ENCODE measurements at places on chromosomes 13 and 19. TPM values are rescaled to one million over a fixed set of nuclear protein-coding genes. Genes with fewer than 3 reads are reported as not detected.

Gene CD33
- not detected for polyA plus RNA-seq

Gene ZNF729
- polyA plus RNA-seq, result not detected

Gene PLPP2
- polyA plus RNA-seq, result not detected

Gene PLPPR3
- not detected for polyA plus RNA-seq

Gene PRR19
- polyA plus RNA-seq, result 0.48 TPM

Gene ADAMTS10
- polyA plus RNA-seq, result 1.5 TPM

Gene LENG9
- 0.09 TPM for polyA plus RNA-seq

Gene ADGRE3
- not detected for polyA plus RNA-seq

Gene WTIP
- polyA plus RNA-seq, result not detected

Gene ZNF560
- not detected for polyA plus RNA-seq

Gene ZNF256
- polyA plus RNA-seq, result 4.0 TPM

Gene PRR12
- polyA plus RNA-seq, result 0.25 TPM

Gene TEKTIP1
- not detected for polyA plus RNA-seq

Gene ODAD3
- polyA plus RNA-seq, result not detected

Gene SIGLEC5
- polyA plus RNA-seq, result not detected

Gene ZNF835
- 1.9 TPM for polyA plus RNA-seq

Gene URAD
- polyA plus RNA-seq, result not detected

Gene RBM26
- 15.7 TPM for polyA plus RNA-seq

DNA sequence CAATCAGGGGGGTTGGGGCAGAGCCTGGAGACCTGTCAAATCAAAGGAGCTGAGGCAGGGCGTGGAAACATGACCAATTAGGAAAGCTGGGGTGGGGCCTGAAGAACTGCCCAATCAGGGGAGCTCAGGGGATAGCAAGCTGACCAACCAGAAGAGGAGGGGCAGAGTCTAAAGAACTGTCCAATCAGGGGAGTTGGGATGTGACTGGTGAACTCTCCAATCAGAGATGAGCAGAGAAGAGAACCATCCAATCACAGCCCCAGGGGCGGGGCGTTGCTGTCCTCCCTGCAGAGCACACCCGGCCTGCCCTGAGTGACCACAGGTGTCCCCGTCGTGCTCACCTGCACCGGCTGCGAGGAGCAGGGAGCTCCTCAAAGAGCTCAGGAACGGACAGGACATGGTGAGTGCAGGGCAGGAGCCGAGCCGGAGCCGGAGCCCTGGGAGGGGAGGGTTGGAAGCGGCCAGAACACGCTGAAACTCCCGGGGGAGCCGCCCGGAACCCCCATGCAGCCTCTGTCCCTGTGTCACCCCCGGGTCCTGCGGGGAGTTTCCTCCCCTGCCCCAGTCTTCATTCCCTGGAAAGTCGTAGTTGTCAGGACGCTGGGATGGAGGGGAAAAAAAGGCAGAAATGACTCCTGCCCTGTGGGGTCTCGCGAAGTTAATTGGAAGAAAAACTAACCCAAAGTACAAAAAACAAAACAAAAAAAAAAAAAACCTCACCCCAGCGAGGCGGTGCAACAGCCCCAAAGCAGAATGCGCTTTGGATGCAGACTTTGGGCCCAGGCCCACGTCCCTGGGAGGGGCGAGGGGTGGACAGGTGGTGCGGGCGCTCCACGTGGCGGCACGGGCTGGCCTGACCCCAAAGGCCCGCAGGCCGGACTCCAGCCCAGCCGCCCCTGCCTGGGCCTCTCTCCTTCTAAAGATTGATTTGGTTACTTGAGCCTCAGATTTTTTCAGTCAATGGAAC lies at the start of gene ZNF556:
Gene ZNF556, plus strand, starts transcription at position 311 of the 967 bp plus-strand sequence. Its CDS starts 87 bp downstream, at position 398.
- no peak for DNase-seq

GRCh38 chr13:31908696-31909411 lies 122.7 kb upstream of the FRY start:
- DNase-seq, result no peak

- no peak for DNase-seq
Observed at GRCh38 chr13:43573802-43574514, 212.8 kb downstream of the ENOX1 start.

DNA sequence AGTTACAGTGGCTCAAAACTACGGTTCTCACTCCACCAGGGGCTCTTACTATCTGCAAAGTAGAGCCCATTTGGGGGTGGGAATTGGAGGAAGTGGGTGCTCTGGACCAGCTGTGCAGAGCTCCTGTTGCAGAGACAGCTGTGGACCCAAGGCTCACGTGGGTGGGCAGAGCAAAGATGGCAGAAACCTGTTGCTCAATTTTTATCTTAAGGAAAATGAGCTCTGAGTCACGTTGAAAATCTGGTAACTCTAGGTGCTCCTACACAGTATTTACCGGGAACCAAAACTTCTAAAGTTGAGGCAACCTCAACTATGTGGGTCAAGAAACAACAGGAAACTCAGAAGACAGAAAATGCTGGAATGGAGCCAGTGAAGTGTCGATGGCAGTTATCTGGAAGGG lies 30.2 kb upstream of the SLC15A1 start:
- no peak for DNase-seq

GRCh38 chr13:29379281-29379680 lies 216.2 kb downstream of the SLC7A1 start:
- DNase-seq, result no peak

DNA sequence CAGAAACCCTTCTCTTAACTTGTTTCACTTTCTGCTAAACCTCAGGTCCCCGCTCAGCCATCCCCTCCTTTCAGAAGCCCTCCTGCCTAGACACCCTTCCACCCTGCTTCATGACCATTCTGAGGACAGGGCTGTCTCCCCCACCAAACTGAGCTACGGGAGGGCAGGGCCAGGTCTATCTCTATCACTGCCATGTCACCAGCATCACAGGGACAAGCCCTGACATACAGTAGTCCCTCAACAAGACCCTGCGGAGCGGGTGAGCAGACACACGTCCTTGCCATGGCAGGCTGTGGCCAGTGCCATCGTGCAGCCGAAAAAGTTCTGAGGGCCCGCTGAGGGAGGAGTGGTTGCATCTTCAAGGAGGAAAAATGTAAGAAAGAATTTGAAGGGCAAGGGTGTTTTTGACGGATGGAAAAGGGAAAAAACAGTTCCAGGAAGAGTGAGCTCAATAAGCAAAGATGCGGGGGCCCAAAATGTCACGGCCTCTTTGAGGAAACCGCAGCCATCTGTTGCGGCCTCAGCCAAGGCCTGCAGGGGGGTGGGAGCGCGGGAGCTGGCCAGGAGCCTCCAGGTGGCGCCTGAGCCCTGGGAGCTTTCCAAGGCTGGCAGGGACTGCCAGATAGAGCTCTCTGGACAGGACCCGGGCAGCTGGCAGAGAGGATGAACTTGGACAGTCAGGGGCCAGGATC lies 8.1 kb downstream of the PTGIR start:
- peak; percentile 79 for DNase-seq

- DNase-seq, result no peak
Observed at GRCh38 chr19:47781590-47782262, 3.2 kb downstream of the SELENOW start.

- no peak for DNase-seq
Observed at GRCh38 chr19:18762125-18763023, 28.7 kb downstream of the COMP start.

DNA sequence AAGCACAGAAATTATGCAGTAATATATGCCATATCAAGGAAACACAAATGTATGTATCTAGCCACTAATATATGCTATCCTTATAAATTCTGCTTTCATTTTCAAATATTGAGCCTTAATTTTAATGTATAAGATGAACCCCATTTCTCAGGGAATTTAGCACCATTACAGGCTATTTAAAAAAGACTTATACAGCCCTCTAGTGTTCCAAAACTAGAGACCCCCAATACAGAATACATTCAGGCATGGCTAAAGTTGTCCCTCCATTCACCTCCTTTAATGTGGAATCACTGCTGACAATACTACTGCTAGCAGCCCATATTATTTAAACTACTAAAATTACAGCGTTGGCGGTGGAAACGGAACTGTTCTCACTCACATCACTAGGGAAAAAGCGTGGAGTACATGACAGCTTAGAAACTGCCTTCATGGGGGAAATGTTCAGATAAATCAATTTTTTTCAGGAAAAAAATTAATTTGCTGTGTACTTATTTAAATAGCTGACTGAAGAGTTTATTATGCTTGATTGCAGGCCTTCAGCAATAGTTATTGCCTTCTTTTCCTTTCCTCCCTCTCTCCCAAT lies 541.0 kb downstream of the PCDH9 start:
- DNase-seq, result no peak

DNA sequence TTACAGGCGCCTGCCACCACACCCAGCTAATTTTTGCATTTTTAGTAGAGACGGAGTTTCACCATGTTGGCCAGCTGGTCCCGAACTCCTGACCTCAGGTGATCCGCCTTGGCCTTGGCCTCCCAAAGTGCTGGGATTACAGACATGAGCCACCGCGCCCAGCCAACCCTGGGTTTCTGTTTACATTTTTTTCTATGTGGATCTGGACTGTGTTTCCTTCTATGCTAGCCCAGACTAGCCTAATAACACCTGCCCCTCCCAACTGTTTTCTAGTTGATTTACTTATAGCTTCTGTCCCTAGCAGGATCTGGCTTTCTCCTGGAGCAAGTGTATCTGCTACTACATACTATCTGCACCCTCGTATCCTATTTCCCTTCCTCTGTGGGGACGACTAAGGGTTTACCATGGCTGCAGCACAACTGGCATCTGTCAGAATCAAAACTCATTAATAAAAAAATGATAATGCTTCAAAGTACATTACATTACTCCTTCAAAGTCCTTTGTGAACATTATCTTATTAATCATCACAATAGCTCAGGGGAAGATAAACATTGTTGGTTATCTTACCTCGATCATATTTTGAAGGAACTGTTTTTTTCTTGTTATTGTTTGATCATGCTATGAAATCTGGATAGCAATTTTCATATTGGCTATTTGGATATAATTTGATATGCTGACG lies 228.3 kb downstream of the KLF5 start:
- DNase-seq, result no peak

DNA sequence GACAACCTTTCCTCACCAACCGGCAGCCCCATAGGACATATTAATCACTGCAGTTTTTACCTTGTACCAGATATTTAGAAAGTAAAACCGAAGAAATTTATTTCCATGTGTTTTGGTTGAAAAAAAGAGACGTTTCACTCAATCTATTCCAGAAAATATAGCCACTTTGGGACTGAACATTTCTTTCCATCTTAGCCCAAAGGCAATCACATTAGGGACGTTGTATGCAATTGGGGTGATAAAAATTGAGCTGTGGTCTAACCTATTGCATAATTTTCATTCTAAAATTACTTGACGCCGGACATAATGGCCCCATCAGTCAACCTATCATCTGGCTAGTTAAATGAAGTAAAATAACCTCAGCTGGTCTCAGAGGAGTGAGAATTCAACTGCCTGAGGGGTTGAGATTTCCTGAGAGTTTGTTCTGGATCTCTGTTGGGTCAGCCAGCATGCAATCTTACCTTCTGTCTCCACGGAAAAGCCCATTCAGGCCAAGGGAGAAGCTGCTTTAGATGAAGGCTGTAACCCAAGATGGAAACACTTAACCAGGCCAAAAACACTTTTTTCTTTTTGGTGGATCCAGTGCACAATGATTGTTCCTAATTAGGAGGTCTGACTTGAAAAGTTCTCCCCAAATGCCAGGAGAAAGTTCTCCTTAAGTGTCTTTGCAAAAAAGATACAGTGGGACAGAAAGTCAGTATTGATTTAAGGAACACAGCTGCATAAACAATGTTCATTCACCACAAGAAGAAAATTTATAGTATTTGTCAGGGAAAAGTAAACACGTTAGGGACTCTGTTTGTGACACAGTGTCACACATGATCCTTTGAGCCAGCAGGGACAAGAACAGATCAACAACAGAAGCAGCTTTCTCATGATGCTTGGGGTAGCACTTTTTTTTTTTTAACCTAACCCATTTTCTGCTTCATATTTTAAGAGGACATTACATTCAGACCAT lies 34.1 kb downstream of the DLEU7 start:
- no peak for DNase-seq

DNA sequence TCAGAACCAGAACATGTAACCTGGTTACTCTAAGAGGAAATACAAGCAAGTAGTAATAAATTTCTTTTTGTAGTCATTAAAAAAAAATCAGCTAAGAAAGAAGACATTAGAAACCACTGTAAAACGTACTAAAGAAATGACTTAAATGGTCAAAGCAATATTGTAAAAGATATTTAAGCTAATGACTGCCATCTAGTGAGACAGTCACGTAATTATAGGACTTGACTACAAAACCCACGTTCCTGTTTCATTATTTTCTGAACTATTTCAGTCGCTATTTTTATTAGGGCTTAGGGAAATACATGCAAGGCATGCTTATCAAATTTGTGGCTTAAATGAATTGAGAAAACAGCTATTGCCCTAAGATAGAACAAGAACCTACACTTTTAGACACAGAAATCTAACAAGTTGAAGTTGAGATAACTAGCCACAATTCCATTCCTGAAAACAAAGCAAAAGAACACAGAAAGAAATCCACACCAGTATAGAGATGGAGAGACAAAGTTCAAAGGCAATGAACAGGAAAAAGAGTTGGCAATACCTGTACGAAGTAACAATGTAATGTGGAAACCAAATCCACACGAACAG lies 17.9 kb downstream of the ALG5 start:
- no peak for DNase-seq

- DNase-seq, result no peak
Observed at GRCh38 chr19:43462785-43463380, 2.5 kb downstream of the LYPD3 start.

GRCh38 chr19:5289060-5289990 lies 51.3 kb downstream of the PTPRS start:
- no peak for DNase-seq

DNA sequence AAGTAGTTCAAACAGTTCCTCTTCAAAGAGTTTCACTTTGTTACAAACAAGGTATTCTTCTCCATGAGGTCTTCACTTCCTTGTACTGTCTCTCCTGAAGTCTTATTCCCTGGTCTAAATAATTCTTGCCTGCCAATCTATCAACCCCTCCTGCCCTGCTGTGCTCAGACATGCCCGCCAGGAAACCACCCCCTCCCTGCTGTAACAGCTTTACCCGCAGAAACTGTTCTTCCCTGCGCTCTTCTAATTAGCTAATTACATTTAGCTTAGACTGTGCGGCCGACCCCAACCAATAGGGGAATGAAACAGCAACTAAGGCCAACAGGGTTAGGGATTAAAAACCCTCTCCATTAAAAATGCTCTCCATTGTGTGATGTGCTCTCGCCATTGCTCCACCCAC lies 46.7 kb downstream of the ZNF846 start:
- no peak for DNase-seq

GRCh38 chr19:55304980-55305379 lies 20.2 kb downstream of the TMEM150B start:
- DNase-seq, result no peak

GRCh38 chr13:43391036-43391435 lies 367.6 kb downstream of the DNAJC15 start:
- no peak for DNase-seq
